ENCODE measurements at places on chromosomes 4 and X.

GRCh38 chrX:114221445-114221844 lies 362.4 kb upstream of the HTR2C start:
- no peak for DNase-seq

DNA sequence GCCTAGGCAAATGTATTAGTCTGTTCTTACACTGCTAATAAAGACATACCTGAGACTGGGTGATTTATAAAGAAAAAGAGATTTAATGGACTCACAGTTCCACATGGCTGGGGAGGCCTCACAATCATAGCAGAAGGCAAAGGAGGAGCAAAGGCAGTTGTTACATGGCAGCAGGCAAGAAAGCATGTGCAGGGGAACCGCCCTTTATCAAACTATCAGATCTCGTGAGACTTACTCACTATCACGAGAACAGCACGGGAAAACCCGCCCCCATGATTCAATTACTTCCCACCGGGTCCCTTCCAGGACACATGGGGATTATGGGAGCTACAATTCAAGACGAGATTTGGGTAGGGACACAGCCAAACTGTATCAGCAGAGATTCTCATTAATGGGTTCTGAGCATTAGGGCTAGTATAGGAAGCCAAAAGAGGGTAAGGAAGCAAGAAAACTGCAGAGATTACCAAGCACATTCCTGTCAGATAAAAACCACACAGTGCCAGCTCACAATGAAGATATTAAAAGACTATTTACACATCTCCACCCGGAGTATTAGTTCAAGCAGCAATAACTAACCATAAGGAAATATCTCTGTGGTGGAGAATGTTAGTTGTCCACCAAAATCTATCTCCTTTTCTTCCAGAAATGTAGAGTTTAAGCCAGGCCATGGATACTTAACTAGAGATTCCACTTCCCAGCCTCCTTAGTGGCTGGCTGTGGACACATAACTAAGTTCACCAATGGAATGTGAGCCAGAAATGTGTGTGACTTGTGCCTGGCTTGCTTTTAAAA lies 61.2 kb upstream of the HOPX start:
- no peak for DNase-seq

DNA sequence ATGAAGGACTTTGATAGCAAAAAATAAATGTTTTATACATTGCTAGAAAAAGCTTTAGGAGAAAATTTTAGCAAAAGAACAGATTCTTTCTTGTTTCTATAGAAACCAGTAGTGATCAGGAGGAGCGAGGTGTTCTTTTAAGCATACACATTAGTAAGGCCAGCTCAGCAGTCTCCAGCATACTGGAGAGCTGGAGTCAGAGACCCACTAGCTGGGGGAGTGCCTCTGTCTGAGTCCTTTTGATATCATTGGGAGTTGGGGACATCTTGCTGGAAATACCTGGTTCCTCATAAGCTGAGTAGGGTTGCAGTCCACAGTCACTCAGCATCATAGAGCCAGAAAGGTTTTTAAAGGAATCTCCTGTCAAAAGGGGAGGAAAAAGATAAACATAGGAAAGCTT lies 67.4 kb downstream of the AFF2 start:
- no peak for DNase-seq

GRCh38 chr4:99816545-99817308 lies at the start of gene DAPP1:
TSS of gene DAPP1 (plus strand) at chr4:99816827. CDS start at chr4:99816914, 87 bp downstream.
- DNase-seq, result peak; percentile 50

DNA sequence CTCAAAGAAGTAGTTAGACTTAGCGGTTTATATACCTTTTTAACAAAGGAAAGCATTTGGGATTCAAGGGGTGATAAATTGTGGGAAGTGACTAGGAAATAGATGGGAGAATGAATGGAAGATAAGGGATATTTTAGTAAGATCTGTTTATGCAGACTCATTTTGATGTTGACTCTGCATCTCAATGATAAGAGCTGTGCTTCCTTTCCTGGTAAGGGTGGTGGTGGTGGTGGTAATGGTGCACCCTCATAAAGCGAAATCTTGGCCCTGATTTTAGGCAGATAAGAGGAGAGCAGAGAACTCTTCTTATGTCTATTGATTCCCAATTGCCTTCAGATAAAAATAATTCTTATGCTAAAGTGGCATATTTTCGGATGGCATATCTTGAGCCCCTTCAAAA lies 197.1 kb downstream of the SPRY1 start:
- no peak for DNase-seq

- DNase-seq, result no peak
Observed at GRCh38 chr4:147772459-147772969, 40.6 kb downstream of the ARHGAP10 start.

DNA sequence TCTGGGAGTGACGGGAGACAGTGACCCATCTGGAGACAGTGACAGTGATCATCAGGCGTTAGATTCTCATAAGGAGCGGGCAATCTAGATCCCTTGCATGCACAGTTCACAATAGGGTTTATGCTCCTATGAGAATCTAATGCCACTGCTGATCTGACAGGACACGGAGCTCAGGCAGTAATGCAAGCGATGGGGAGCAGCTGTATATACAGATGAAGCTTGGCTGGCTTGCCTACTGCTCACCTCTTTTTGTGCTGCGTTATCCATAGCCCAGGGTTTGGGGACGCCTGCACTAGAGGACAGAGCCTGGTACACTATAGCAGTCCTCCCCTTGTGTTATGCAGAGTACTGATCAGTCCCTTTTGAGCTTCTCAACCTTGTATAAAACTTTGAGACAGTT lies 23.5 kb downstream of the NFKB1 start:
- no peak for DNase-seq

- DNase-seq, result no peak
Observed at GRCh38 chr4:81577392-81577791, 105.7 kb upstream of the RASGEF1B start.

DNA sequence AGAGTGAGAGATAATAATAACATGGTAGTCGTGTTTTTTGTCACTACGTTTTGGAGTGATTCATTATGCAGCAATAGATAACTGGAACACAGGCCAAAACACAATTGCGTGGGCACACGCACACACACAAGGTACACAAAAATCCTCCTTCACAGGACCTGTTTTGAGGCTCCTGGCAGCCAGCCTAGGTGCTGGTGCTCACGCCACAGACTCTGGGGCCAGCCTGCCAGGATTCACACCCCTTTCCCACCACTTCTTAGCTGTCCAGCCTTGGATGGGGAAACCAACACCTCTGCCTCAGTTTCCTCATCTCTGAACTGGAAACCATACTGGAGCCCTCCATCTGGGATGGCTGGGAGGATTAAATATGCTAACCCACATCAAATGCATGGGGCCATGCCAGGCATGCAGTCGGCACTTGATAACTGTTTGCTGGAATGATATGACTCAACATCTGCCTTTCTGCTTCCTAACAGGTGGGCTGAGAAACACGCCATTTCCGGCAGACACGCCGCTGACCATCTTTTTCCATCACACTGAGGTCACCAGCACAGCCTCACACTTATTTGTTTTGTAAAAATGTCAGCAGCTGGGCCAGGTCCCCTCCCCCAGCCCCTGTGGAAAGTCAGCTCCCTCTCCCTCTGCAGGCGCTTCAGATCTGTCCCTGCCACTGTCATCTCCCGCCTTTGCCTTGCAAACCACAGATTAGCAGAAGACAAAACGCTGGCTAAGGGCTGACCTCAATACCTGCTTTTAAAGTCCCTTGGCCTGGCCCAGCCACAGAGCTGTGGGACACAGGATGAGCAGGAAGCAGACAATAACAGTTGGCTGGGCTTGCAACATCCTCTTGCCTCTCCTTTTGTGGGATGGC lies 237.5 kb downstream of the BCOR start:
- peak; percentile 70 for DNase-seq

- DNase-seq, result no peak
Observed at GRCh38 chr4:62460329-62460728, 1260.2 kb downstream of the ADGRL3 start.

DNA sequence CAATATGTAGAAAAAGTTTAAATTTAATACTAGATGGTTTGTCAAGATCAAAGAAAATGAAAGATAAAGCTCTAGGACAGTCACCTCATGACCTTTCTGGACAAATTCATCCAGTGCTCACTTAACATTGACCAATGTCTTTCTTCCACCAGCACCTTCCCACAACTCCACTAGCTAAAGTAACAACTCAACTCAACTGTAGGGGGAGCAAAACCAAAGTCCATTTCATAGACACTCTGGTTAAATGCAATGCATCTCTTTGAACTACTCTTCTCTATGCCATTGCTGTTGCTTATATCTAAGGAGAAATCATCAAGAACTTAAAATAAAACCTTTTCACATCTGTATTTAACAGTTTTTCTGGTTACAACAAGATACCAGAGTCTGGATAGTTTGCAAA lies 25.1 kb downstream of the UGT2B4 start:
- no peak for DNase-seq

DNA sequence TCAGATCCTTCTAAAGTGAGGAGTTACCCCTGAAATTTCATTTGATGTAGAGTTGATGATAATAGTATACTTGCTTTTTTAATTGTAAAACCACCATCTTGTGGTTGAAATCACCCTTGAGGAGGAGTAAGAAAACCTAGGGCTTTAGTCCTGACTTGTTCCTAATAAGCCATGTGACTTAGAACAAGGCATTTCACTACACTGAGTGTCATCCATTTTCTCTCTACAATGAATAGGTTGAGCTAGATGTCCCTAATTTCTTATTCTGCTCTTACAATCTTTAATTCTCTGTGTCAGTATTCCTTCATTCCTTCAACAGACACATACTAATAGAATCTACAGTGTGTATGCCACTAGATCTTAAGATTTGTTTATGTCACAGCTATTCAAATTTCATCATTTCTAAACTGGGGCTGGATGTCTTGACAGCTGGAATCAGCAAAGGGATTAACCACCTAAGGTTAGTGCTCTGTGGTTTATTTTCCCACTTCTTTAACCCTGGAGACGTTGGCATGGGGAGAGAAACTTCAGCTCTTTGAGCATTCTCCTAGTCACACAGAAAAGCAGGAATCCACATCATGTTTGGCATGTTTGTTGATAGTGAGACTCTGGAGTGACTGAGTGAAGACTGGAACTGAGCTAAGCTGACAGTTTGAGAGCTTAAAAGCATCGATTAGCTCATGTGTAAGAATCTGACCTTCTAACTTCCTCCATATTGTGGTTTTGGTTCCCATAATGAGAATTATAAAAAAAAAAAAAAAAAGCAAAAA lies 246.3 kb downstream of the NDST4 start:
- no peak for DNase-seq

DNA sequence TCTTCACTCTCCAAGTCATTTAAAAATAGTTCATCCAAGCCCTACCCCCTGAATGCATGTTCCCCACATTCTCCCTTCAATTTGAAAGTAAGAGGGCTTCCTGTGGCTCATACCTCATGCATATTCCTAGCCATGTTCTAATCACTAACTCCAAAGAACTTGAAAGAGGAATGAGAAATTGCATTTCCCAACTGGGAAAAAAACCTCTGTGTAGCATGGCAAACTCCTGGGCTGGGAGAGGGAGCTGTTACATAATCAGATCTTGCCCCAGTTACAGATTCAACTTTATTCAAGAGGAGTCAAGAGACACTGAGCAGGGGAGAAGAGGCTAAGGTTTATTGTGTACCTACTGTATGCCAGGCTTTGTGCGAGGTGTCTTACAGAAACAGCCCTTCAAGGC lies 90.2 kb downstream of the SLC2A9 start:
- no peak for DNase-seq

- DNase-seq, result no peak
Observed at GRCh38 chr4:80182237-80182866, 15.0 kb upstream of the PRDM8 start.

- DNase-seq, result no peak
Observed at GRCh38 chrX:51435101-51435500, 61.3 kb downstream of the NUDT11 start.

DNA sequence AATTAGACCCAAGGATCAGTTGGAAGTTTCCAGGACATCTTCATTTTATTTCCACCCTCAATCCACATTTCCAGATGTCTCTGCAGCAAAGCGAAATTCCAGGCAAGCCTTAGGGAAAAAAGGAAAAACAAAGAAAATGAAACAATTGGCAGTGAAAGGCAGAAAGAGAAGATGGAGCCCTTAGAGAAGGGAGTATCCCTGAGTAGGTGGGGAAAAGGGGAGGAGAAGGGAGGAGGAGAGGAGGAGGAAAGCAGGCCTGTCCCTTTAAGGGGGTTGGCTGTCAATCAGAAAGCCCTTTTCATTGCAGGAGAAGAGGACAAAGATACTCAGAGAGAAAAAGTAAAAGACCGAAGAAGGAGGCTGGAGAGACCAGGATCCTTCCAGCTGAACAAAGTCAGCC lies at the start of gene PLP1:
Gene PLP1 (plus strand): TSS at position 295 of the 400 bp plus-strand sequence. CDS start 156 bp downstream, outside the sequence.
- DNase-seq, result no peak

GRCh38 chr4:45294464-45294863 lies 568.1 kb upstream of the GNPDA2 start:
- DNase-seq, result no peak

GRCh38 chrX:1391370-1391706 lies 575 bp downstream of the SLC25A6 start:
- no peak for DNase-seq

GRCh38 chr4:151436093-151436518 lies 27.1 kb downstream of the FHIP1A start:
- no peak for DNase-seq

DNA sequence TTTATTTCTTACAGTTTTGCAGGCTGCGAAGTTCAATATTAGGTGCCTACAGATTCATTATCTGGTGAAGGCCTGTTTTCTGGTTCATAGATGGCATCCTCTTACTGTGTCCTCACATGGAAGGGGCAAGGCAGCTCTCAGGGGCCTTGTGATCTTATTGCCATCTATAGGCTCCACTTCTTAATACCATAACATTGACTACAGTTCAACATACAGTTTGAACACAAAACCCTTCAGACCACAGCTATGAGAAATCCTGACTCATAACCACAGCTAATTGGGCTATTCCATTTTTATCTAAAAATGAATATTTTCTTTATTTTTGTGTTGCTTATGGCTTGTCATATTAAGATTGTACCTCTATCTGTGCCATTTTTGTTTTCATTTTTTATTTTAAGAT lies 72.3 kb downstream of the STAG2 start:
- DNase-seq, result no peak

GRCh38 chrX:31392513-31392912 lies 320.7 kb upstream of the FTHL17 start:
- no peak for DNase-seq
